NCI-H2171 (cell line): ENCODE measurements at places on chromosomes 11 and 22.

- DNase-seq = no peak
These were observed 53.2 kb upstream of the APOA1 start for GRCh38 chr11:116890607-116891006.

DNA sequence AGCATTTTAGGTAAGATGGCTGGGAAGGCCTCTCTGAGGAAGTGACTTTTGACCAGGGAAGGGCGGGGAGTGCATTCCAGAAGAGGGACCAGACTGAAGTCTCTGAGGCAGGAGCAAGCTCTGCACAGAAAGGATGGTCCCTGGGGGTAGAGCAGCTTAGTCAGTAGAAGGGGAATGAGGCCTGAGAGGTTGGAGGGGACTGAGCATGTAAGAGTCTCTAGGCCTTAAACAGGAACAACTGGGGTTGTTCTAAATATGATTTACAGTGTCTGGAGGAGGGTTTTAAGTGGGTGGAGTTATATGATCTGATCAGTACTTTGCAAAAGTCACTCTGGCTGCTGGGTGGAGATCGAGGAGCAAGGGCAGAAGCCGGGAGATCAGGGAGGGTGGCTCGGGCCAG is 31.7 kb upstream of the TEF start:
- no peak for DNase-seq

DNA sequence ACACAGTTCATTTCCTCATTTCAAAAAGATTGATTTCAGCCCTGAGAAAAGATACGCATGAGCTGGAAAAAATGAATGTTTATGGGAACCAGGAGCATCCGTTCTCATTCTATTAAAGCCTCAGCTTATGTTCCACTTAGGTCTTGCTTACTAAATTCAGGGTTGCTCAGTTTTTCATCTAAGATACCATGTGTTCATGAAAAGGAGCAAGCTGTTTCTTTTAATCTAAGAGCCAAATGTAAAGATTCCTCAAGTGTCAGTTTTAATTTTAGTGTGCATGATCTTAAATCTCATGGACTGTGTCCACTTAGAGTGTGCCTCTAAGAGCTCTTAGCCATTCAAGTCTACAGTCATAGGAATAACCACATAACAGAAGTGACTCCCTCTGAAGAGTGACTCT is 141.5 kb upstream of the ARHGAP42 start:
- no peak for DNase-seq

- DNase-seq = no peak
These were observed 13.7 kb upstream of the BCL9L start for GRCh38 chr11:118939404-118939915.

GRCh38 chr11:65640483-65641296 is 2.8 kb downstream of the SIPA1 start:
- no peak for DNase-seq

DNA sequence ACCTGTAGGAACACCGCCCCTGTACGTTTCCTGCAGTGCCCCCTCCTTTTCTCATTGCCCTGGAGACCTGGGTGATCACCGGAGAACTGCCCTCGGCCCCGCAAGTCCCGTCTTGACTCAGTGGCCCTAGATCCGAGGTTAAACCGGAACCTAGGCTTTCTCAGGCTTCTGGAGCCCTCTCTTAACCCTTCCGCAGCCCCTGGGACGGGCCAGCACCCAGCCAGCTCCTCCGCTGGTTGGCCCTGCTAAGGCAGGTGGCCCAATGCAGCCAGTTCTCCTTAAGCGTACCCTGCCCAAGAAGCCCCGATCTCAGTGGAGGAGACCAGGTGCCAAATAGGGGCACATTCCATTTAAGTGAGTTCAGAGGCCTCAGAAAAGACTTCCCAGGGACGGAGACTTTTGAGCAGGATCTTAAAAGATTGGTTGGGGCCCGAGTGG is 776 bp downstream of the NLRX1 start:
- no peak for DNase-seq

- DNase-seq = no peak
These were observed 9.4 kb downstream of the OR4D9 start for GRCh38 chr11:59520741-59521140.

- no peak for DNase-seq
These were observed 3.4 kb upstream of the KCTD17 start for GRCh38 chr22:37048133-37048532.

GRCh38 chr11:8477151-8477550 is 116.9 kb downstream of the STK33 start:
- DNase-seq = no peak

GRCh38 chr11:7569044-7569443 is 55.2 kb downstream of the PPFIBP2 start:
- no peak for DNase-seq

DNA sequence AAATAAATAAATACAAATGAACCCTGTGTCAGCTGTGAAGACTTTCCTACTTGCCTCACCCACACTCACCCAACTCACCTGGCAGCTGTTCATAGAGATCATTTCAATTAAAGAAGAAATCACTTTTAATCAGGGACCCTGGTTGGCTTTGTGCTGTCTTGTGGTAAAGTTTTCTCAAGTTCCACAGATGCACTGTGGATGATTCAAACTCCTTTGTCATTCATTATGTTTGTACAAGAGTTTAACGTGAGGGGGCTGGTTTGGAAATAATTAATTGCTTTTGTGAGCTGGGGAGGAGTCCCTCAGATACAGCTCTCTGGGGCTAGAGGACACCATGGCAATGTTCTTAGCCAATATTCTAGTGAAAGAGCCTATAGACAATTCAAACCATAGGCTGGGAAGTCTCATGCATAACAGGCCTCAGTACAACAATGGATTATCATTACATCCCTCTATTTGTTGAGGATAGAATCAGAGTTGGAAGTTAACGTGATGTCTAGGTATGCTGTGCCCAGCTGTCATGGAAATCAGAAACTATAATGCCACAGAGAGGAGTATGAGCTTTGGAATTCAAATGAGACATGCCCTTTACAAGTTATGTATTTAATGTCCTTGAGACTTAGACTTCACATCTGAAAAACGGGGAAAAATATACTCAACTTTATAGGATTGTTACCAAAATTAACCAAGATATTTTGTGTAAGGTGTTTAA is 698.5 kb downstream of the KCNA4 start:
- no peak for DNase-seq

DNA sequence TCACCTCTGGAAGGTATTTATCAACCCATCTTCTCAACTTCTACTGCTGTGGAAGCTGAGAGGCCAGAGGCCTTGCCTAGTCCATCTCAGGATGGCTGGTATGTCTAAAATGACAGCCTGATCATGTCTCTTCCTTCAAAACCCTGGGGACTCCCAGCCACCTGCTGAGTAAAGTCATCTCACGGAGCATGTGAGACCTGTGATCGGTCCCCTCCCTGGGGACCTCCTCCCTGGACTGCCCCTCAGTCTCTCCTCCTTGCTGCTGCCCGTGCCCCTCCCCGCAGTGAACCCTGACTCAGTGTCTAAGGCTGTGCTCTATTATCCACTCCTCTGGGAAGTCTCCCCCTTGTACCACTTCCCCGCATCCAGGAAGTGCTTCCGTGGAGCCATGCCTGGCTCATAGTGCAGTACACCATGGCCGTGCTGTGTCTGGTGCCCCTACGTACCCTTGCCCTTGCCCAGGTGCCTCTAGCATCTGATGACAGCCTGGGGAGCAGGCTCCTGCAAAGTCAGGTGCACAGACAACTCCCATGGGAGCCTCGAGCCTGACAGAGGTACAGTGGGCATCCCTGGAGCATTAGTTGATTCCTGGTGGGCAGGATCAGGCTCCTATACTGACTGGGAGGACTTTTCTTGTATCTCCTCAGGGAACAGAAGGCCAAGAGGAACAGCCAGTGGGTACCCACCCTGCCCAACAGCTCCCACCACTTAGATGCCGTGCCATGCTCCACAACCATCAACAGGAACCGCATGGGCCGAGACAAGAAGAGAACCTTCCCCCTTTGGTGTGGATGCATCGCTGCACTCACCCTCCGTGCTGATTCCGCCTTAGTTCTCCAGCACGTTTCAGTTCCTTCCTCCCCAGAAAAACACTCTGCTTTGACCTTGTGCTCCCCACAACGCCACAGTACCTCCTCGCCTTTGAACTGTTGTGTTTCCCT is 13.8 kb downstream of the SMARCB1 start:
- no peak for DNase-seq

DNA sequence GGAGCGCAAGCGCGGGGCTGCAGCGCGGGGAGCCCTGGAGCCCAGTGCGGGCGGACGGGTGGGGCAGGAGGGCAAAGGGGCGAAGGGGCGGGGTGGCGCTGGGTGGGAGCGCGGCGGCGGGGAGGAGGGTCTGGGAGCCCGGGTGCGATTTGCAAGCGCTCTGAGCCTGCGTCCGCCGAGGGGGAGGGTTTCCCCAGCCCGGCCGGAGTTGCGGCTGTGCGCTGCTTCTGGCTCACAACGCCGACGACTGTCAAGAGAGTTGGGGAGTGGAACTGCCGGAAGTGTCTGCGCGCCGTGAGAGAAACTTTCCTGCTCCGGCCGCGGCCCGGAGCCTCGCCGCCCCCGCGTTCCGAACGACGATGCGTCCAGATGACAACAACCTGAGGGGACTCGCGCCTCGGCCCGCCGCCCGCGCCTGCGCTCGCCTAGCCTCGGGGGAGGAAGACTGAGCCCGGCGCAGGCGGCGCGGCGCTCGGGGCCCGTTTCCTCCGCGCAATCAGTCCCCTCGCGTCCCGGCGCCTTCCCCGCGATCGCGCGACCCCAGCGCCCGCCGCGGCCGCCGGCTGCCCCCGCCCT is at the start of gene ARHGAP42:
Gene ARHGAP42 (plus strand): TSS at position 235 of the 576 bp plus-strand sequence. CDS start 391 bp downstream, outside the sequence.
- DNase-seq = no peak

- DNase-seq = peak; percentile 7
These were observed 14.1 kb downstream of the RPS13 start for GRCh38 chr11:17063171-17064002.

GRCh38 chr22:43213051-43213450 is 26.1 kb upstream of the TTLL12 start:
- DNase-seq = no peak

- DNase-seq = peak; percentile 5
These were observed 34.6 kb upstream of the CEP126 start for GRCh38 chr11:101880222-101880621.

GRCh38 chr11:105642870-105643269 is 33.0 kb downstream of the GRIA4 start:
- no peak for DNase-seq

DNA sequence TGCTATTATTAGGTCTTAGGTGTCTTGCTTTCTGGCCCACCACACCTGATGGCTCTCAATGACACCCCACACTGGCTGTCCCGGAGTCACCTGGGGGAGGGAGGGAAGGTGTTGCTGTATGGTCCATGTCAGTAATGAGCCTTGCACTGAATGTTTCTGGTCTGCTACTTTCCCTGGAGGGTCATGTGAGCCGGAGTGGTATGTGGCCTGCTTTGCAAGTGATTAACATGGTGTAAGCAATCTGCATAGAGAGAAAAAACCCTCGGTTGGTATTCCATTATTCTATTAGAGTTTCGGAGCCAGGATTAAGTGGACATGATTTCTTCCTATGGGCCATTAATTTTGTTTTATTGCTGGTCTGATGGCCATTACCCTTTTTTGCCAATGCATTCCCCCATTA is 63.9 kb downstream of the PKNOX2 start:
- DNase-seq = no peak

DNA sequence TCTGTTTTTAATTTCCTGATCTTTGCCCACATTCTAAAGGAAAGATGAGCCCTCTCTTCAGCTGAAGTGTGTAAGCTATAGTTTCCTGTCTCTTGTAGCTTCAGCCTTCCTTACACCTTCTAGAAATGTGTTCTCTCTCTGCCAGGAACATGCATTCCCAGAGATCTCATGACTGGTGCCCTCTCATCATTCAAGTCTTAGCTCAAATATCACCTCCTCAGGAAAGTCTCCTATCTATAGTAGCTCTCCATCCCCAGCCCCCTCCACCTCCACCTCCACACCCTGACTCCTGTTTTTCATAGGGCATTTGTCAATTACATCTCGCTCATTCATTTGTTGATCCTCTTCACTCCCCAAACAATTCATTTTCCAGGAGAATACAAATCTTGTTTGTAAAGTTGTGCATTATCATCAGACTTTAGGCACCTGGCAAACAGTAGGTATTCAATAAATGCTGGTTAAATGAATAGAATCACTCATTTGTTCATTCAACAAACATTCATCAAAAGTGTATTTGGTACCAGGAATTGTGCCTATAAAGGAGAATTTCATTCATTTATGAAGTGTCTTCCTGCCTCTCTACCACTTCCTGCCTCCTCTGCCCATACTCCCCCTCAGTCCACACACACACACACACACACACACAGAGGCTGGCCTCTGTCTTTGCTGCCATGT is 160.3 kb downstream of the BBOX1 start:
- DNase-seq = no peak

- no peak for DNase-seq
These were observed 228.1 kb downstream of the TENM4 start for GRCh38 chr11:79212741-79213190.

GRCh38 chr11:118908901-118909618 is 16.7 kb downstream of the BCL9L start:
- DNase-seq = peak; percentile 82

DNA sequence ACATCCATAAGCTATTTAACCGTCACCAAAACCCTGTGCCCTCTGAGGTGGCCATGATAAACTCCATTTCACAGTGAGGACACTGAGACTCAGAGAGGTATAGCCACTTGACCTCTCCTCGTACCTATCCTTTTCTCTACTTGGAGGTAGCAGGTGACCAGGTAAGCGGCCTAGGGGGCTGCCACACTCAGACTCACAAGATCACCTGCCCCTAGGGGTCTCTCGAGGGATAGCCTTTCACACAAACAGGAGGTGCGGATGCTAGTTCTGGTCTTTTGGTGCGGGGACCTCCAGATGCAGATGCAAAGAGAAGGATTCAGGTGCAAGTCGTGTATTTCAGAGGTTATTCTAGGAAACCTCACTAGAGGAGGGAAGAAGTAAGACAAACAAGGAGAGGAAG is 14.6 kb downstream of the MS4A18 start:
- DNase-seq = no peak

DNA sequence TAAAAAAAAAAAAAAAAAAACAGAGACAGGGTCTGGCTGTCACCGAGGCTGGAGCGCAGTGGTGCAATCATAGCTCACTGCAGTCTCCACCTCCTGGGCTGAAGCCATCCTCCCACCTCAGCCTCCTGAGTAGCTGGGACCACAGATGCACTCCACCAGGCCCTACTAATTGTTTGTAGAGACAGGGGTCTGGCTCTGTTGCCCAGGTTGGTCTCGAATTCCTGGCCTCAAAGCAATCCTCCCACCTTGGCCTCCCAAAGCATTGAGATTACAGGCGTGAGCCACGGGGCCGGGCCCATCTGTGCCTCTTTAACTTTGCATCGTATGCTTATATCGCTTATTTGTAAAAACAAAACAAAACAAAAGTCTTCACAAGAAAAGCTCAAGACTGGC is 3.1 kb downstream of the CPT1A start:
- no peak for DNase-seq

DNA sequence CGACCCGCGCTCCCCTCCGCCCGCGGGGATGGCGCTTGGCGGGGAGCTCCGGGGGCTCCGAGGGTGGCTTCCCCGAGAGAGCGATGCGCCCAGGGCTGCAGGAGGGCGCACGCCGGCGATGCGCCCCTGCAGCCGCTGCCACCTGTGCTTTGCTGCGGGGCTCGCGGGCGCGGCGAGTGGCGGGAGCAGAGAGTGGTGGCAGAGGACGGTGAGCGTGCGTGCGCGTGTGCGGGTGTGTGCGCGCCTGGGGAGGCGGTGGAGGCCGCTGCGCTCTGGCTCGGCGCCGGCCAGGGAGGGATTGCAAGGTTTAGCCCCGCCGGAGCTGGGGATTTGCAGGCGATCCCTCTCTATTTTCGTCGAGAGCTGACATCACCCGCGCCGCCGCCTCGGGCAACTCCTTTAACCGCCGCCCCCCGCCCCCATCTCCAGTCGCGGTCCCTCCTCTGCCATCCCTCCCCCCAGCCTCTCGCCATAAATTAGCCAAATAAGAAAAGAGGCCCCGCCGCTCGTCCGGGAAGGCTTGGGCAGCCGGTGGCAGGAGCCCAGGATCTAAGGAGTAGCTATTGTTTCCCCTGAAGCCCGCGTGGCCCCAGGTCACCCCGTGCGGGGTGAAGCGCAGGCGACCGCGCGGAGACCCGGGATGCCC is at the start of gene SLC1A2:
Gene SLC1A2 (minus strand): TSS at position 375 of the 646 bp plus-strand sequence. CDS start 592 bp downstream, outside the sequence.
- peak; percentile 44 for DNase-seq
